ENCODE measurements at places on chromosomes 4 and X.

- DNase-seq = peak; percentile 35
Observed at GRCh38 chr4:139300431-139301112, 733 bp upstream of the NAA15 start.

- no peak for DNase-seq
Observed at GRCh38 chrX:22859642-22860041, 140.1 kb upstream of the DDX53 start.

- DNase-seq = no peak
Observed at GRCh38 chr4:101128473-101128872, 218.9 kb downstream of the PPP3CA start.

DNA sequence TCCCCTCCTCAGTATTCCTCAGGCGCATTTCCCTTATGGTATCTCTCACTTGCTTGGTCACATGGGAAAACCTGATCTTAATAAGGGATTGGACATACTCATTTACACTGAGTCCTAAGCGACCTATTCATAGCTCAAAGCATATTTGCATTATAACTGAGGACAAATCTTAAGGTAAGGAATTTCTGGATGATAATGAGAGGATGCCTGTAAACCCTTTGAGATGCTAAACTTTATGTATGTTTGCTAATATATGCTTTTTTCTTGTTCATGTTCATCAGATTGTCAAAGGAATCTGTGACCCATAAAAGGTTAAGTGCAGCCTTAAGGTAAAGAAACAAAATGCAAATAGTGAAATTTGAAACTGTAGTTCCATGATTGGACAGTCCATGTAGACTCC lies 53.8 kb upstream of the TRPC5OS start:
- DNase-seq = no peak

DNA sequence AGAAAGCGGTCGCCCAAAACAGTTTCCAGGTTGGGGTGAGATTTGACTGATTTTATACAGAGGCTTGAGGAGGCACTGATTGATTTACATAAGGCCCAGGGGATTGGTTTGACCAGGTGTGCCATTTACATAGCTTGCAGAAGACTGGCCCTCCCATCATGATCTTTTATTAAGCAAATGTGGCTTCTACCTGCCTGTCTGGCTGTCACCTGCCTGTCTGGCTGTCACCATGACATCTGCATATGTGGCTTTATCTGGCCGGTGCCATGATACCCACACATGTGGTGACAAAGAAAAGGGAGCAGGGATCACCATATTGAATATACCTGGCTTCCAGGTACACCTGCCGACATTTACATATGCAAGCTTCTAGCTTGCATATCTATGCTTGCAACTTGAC lies 17.0 kb upstream of the CDS1 start:
- no peak for DNase-seq

DNA sequence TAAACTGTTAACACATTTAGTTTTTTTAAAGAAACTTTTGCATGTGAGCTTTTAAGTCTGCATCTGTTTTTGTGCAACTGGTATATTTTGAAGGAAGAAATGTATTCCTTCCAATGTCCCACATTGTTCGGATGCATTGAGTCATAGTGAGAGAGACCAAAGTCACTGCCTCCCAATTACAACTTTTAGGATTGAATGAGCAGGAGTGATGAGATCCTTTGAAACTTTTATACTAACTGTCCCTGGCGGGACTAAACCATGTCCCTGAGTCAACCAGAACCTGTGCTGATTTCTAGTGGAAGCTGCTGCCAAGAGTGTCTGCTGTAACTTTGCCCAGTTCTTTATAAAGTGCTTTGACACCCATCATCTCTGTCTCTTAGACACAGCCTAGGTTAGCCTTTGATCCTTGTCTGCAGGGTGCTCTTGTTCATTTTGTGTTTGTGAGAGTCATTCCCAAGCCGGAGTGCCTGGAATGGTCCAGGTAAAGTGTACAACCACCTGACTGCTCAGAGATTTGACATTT lies 122.7 kb downstream of the ZNF518B start:
- DNase-seq = no peak

DNA sequence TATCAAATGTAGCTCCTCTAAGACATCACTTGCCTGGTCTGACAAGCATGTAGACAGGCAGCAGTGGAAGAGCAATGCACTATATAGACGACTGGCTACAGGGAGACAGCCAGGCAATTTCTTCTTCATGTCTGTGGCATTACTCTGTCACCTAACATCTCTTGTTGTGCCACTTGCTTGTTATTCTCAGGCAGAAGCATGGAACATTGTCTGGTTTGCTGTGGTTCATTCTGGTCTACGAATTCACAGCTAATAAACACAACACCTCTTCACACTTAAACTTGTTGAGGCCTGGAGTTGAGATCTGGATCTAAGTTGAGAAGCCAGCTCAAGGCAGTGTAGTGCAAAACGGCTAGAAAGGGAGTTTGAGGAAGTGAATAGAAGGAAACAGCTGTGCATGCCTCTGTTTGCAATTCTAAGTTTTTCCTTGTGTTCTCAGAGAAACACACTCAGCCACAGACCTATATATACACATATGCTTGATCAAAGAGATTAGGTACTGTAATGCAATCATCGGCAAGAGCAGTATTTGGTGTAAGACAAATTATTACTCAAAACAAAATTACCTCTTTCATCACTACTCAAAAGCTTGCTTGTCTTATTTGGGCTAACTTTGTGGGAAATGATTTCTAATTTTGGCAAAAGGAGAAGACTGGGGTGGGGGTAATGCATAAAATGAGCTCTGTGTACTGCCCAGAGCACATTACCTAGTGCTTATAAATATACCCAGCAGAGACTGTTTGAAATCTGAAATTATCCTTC lies 243.8 kb downstream of the PPP3CA start:
- no peak for DNase-seq

GRCh38 chr4:185831125-185831815 lies 19.3 kb upstream of the SORBS2 start:
- DNase-seq = no peak

DNA sequence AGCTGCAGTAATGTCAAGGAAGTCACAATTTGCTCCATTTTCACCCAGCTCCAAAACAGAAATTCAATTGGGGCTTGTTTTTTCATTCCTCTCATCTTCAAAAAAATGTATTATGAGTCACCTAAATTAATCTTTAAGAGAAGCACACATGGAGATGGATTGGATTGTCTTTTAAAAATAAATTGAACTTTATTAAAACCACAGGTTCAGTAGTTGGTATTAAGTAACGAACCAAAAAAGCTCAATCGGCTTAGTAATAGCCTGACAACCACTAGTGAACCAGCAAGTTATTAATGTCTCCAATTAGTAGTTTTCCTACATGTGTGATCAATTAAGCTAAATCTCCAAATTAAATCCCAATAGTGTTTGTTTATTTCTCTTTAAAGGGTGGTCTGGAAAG lies 283.5 kb upstream of the GIMD1 start:
- no peak for DNase-seq

DNA sequence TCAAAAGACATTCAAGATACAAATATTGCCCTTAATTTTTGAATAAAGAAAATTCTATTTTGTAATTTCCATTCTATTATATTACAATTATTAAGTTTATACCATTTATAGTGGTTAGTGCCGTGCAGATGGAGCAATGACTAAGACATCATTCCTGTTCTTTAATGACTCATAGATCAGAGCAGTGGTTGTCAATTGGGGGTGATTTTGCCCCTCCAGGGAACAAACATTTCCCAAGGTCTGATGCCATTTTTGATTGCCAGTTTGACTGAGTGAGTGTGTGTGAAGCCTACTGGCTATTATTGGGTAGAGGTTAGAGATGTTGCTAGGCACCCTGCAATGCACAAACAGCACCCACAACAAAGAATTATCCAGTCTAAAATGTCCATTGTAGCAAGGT lies 97.9 kb upstream of the DDIT4L start:
- no peak for DNase-seq

DNA sequence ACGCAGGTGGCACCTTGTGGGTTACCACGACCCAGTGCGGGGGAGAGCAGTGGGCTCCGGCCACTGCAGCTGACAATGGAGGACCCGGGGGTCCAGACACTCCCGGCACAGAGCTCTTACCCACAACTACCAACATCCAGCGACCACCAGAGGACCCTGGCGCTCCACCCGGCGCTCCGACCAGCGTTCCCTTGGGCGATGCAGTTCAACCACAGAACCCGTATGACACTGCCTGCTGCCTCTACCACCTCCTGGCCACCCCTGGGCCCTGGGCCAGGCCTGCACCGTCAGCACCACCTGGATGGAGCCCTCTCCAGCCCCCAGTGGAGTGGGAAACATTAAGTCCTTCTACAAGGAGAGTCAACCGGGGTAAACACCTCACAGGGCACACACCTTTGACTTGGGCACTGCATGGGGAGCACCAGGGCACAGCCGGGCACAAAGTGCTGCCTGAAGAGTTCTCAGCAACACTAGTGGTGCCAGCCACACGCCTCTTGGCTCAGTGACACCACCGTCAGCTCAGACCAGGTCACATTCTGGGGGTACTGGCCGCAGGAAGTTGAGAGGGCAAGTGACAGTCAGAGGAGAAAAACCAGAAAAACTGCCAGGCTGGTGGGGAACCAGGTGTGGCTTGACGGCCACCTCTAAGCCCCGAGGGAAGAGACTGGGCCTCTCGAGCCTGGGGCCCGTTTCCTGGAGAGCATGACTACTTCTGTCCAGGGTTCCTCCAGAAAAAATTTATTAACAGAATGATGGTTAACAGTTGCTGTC lies 2.6 kb downstream of the CTBP1 start:
- DNase-seq = peak; percentile 19

GRCh38 chrX:147180886-147181285 lies 366.3 kb upstream of the CXorf51A start:
- no peak for DNase-seq

GRCh38 chrX:40465735-40466551 lies 114.8 kb upstream of the ATP6AP2 start:
- DNase-seq = no peak

- no peak for DNase-seq
Observed at GRCh38 chr4:94139931-94140612, 67.6 kb upstream of the SMARCAD1 start.

DNA sequence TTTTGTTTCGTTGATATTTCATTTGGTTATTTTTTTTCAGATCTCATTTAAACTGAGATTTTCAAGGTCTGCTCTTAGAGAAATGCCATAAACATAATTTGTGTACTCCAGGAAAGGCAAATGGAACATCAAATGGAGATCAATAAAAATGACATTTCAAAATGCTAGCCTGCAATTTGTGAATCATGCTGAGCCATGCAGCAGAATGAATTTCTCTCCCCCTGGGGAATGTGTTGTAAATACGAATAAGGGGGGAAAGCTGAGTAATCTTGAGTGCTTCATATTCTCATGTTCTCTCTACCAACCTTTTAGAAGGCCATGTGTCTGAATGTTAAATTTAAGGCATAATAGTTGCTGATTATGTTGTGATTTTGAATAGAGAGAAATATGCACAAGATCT lies 7.8 kb downstream of the ZCCHC4 start:
- no peak for DNase-seq

GRCh38 chr4:70994069-70994366 lies 569 bp downstream of the DCK start:
- no peak for DNase-seq

DNA sequence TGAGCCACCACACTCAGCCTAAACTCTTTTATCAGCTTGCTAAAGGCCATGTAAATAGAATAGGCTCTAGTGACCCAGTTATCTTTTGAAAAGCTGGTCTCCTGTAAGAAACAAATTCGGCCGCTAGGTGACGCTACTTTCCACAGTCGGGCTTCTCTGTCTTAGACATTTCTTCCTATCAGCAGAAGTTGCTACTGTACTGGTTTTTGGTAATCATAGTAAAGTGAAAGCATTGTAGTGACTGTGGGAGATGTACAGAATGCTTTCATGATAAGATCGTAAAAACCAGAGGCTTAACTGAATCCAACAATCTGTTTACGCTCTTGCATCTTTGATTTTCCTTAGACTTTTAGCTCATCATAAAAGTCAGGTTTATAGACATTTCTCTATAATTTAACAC lies 82.6 kb downstream of the GK start:
- peak; percentile 81 for DNase-seq

GRCh38 chr4:79177388-79177787 lies 148.5 kb downstream of the NAA11 start:
- no peak for DNase-seq

DNA sequence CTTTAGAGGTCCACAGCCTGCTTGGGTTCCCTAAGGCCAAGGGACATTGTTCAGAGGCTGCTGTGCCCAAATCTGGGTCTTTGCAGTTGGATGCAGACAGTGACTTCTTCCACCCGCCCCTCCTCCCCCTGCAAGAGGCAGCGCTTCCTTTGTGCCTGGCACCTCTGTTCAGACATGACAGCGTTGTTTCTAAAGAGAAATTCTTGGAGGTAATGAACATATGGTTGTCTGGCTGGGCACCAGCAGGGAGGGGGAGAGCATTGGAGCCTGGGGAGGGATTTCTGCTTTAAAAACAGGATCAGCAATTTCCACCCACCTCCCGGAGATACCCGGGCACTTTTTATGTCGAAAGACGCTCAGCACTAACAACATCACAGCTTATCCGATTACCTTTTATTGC lies 51.5 kb downstream of the PSAPL1 start:
- DNase-seq = no peak

DNA sequence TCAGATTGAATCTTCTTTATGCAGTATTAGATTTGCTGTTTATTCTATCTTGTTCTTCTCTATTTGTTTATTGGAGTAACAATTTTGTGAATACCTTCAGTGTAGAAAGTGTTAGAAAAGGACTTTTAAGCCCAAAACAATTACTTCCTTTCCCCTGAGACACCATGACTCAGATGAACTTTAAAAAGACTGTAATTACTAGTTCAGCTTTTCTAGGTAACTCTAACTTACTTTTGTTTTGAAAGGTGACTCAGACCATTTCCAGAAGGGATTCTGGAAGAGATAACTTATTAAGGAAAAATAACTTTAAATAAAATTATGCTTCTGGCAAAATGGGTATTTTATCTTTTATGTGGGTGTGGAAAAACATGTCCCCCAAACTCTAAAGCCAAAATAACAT lies 561.5 kb upstream of the PCDH10 start:
- no peak for DNase-seq

GRCh38 chr4:78297116-78297800 lies 240.1 kb downstream of the FRAS1 start:
- DNase-seq = no peak

GRCh38 chrX:100409610-100410590 lies at the start of gene PCDH19:
Gene PCDH19, minus strand, starts transcription at chrX:100410273. Its CDS starts 1,676 bp downstream, at chrX:100408597.
- DNase-seq = peak; percentile 61

DNA sequence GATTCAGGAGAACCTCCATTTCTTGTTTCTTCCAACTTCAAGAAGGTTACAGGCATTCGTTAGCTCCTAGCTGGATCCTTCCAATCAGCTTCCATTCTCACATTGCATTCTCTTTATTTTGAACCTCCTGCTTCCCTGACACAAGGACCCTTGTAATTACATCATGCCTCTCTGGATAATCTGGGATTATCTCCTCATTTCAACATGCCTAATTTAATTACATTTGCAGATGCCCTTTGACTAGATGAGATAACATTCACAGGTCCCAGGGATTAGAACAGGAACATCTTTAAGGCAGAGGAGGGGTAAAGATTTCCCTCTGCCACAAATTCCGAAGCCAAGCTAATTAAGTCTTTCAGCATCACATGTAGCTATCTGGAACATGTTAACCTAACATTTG lies 753.8 kb upstream of the PCDH7 start:
- no peak for DNase-seq

- DNase-seq = peak; percentile 37
Observed at GRCh38 chrX:129980540-129981199, 1.8 kb upstream of the BCORL1 start.

Measured in stimulated activated CD4-positive, alpha-beta T cell treated with anti-CD3 and anti-CD28 coated beads, Interleukin-15, amount 100 ng/mL, for 24 hours (primary cell).